Astrocyte of the cerebellum (primary cell): ENCODE measurements at places on chromosomes 3 and 15.

DNA sequence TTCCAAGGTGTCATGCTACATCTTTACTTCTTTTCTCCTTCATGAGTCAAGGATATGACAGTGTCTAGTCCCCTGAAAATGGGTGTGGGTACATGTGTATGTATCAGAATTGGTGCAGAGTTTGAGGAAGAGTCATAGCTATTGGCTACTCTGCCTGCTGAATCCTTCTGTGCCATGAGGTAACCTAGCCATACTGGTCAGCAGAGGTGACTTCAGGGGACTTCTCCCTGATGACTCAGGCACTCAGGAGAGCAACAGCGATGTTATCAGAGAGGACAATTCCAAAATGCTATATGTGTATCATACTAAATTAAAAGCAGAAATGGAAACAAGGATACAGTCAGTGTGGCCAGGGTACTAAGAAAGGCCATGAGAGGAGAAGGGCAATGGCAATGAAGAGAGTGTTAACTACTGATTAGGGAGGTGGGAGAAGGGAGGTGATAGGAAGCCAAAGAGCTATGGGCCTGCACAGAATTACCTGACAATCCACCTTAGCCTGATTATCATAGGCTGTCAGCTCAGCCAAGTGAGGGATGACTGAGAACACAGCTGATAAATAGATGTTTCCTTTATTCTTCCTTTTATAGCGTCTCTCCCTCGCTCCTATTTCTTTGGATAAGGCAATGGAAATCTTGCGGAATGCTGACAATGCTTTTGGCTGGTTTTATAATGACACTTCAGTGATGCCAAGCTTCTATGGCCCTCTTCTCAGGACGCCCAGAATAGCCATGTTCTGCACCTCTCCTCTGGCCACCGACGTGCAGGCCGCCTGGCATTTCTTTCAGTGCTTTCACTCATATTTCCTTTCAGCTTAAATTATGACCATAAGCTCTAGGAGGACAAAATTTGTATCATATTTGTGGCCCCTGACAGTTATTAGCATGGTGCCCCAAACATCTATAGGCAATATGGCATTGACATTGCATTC is 90.6 kb downstream of the FGF12 start:
- DNase-seq: no peak

DNA sequence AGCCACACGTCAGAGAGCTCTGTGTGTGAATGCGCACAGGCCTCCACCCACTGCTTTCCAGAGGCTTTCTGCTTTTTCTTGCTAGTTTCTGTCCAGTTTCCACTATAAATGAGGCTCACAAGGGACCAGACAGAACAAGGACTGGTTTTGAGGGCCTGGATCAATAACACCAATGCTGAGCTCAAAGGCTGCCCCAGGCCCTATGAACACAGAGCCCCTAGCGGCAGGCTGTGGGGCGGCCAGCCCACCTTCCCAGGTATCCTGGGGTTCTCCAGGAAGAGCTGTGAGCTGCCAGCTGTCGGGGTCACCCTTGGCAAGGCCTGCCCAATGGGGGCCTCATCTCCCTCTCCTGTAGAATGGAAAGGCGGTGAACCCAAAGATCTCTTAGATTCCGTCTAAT is 2.2 kb upstream of the ITIH3 start:
- no peak for DNase-seq

- no peak for DNase-seq
Measured at GRCh38 chr3:134409041-134409440, 34.8 kb upstream of the AMOTL2 start.

DNA sequence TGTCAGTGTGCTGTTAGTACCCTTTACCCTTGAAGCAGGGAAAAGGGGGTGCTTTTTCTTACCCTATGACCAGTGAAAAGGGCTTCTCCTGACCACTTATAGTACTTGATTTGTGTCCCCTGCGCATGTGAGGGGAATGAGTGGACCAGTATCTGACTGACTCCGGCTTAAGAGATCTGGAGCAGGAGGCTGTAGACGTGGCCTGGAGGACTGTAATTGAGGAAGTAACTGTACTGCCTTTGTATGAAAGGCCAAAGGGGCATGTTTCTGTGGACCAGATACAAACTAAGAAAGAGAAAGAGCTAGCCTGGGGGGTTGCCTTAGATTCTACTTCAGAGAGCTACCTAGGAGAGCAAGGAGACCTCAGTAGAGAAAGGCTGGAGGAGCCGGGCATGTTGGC is 89.9 kb upstream of the TBL1XR1 start:
- DNase-seq: no peak

- no peak for DNase-seq
Measured at GRCh38 chr3:130470126-130470525, 46.9 kb upstream of the COL6A6 start.

DNA sequence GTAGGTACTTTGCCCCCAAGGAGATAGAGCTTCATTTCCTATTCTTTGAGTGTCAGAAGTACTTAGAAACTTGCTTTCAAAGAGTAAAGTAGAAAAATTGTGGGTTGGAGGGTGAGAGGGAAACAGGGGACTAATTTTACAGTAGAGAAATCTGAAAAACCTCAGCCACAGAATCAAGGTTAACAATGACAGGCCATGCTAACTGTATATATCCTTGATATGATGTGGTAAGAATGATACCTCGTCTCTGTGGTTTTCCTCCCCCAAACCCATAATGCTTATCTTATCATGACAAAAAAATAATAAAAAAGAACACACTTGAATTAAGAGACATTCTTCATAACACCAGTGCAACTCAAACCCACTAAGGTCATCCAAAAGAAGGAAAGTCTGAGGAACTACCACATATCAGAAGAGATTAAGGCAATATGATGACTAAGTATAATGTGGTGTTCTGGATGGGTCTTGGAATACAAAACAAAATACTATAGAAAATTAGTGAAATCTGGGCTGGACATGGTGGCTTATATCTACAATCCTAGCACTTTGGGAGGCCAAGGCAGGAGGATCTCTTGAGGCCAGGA is 360.4 kb downstream of the ULK4 start:
- no peak for DNase-seq

DNA sequence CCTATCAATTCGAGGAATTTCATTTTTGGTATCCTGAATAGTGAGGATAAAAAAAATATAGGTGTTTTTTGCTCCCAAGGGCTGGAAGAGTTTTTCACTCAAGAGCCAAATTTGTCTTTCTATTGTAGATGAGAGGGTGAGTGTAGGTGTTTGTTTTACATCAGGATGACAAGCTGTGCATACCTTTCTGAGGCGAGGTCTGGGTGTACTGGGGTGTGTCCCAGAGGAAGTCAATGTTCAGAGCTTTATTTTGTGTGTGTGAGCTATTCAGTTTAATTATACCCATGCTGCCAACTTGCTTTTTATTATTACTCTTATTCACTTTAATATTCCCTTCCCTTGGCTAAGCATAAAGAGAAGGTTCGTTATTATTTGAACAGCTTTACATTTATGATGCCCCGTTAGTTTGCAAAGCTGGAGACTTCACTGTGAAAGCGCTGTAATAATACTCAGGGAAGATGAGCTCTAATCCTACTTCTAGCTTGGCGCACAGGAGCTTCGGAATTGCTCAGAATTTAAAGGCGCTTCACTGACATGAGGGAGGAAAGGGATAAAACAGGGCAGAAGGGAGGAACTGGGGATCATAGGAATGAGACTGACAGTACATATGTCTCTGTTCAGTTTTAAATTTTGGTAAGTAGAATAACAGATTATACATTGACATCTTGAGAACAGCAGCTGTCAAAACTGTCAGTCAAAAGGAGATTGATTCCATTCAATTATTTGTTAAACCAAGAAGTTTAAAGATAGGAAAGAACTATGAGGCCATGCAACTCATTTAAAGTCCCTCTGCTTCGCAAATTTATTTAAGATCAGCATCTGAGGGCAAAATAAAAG is 117.7 kb upstream of the TP63 start:
- no peak for DNase-seq
